ENCODE measurements at places on chromosomes 7 and 10.
A peak's percentile ranks its signal among the peaks of the same experiment; 100 is the strongest.

- no peak for DNase-seq
Measured at GRCh38 chr7:38169847-38170246, 8.2 kb upstream of the STARD3NL start.

DNA sequence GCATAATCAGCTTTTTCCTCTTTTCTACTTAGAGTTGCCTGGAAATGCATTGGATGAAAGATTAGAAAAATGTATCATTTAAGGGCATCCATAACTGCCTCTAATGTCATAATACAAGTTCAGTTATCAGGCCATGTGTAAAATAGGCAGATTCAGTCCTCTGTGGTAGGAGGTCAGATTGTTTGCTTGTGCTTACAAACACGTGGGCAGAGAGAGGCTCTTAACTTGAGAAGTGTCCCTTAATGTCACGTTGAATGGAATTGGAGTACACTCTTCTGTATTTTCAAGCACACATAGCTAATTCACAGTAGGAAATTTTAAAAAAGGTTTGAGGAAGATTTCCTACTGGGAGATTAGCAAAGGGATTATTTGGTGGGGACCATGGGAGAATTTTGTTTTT lies 359.8 kb upstream of the MTPN start:
- no peak for DNase-seq

- peak; percentile 3 for DNase-seq
Measured at GRCh38 chr10:120942806-120943413, 91.7 kb downstream of the WDR11 start.

DNA sequence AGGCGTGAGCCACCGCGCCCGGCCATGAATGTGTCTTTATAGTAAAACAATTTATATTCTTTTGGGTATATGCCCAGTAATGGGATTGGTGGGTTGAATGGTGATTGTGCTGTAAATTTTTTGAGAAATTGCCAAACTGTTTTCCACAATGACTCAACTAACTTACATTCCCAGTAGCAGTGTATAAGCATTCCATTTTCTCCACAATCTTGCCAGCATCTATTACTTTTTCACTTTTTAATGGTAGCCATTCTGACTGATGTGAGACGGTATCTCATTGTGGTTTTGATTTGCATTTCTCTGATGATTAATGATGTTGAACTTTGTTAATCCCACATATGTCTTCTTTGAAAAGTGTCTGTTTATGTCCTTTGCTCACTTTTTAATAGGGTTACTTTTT lies 1187.9 kb downstream of the XPNPEP1 start:
- no peak for DNase-seq

GRCh38 chr10:44906486-44906885 lies 4.7 kb upstream of the TMEM72 start:
- no peak for DNase-seq

DNA sequence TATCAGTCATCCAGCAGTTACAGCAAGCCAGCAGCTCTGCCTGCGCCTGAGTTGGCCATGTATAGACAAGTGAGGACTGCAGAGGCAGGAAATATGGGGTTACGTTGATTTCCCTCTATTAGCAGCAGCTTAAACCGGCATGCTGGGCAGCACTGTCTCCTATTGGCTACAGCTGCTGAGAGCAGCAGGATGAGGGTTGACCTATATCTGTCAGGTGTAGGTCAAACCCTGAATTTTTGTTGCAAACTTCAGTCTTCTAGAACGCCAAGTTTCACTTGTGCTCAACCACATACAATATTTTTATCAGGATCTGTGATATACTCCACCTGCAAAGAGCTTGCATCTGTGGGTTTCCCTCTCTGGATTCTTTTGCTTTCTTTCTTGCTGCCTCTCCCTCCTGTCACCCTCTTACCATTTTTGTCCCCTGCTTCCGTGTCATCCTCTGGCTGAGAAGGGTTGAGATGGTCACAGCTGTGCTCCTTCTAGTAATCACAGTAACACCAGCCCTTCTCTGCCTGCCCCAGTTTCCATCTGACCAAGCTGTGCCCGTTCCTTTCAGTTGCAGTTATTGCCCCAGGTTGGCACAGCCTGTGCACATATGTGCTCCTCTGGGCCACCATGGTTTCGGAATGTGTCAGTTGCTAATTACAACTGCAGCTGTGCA lies 23.8 kb upstream of the GLCCI1 start:
- no peak for DNase-seq

DNA sequence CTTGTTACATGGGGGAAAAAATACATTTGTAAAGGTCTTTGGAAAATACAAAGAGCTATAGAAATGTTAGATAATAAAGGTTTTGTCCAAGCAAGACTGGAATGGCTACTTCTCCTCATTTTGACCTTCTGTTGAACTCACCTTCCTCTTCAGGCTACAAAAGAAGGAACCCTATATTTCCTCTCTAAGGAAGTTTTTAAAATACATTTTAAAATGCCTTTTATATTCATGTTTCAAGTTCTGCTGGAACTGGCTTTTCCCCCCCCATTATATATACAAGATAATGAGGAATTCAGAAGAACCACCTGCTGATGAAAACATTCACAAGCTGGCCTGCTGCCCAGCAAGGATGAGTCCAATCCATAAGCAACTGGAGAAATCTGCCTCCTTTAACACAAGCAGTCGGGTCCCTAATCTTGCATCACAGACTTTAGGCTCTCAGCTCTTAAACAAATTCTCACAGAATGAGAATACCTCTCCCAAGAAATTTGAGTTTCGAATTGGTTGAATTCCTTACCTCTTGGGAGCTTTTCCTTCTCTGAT lies 44.6 kb downstream of the MTERF1 start:
- DNase-seq: no peak

DNA sequence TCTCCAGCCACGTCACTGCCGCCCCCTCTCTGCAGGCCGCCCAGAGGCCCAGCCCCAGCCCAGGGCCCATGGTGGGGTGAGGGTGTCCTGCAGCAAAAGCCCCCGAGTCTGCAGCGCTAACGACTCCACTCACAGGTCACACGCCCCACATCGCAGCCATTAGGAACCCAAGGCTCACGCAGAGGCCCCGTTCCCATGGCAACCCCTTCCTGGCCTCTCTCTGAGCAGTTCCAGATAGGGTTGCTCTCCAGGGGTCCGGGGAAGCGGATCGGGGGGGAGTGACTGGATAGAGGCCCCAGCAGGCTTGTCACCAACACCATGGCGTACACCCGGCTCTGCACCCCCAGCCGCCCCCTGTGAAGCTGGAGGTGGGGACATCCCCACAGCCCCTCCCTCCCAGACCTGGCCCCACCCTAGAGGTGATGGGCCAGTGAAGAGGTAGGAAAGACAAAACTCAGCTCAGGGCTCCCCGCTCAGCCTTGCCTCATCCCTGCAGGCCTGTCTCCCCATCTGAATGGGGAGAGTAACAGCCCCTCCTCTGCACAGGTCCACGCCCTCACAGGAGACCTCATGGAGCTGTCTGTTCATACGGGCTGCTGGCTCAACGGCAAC lies 41.2 kb downstream of the TNRC18 start:
- no peak for DNase-seq

- DNase-seq: no peak
Measured at GRCh38 chr7:29254591-29254990, 60.0 kb downstream of the CHN2 start.

DNA sequence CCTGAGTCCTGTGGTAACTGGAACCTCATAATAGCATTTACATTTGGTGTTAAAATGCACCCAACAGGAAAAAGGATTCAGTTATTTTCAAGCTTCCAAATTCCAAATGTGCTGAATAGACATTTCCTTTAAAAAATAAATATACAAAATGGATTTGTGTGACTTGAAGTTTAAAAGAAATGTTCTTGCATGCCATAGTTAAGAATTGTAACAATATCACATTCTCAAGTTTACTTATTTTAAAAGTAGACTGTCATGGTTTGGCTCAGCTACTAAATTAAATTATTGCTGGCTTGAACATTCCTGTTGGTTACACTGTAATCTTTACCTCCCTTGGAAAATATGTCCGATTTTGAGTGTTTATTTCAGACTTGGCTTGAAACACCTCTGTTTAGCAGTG lies 31.5 kb downstream of the BICC1 start:
- no peak for DNase-seq

DNA sequence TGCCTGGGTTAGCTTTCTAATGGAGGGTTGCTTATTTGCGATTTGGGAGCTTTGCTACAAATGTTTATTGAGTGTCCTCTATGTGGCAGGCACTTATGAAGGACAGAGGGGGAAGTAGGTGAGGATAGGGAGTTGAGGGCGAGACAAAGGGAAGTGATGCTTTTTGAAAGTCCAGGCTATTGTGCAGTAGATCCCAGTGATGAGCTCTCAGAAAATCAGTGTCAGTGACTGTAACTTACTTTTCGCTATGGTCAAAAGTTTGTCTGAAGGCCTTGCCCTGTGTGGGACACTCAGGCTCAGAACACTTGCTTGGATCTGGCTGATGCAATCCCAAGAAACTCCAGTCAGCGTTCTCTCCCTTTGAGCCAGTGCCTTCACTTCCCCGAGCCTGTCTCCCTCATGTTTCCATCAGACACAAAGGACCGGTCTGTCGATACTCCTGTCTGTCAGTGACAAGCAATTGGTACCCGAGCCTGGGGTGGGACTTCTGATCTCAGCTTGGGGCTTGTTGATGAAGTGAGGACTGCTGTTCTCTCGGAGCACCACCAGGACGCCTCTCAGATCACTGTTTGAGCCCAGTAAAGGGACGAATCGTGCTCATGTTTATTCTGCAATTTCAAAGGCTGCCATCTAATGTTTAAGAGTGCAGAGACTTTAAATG lies 63.1 kb upstream of the SORCS3 start:
- DNase-seq: no peak

GRCh38 chr7:100895956-100896731 lies 456 bp upstream of the ACHE start:
- no peak for DNase-seq

DNA sequence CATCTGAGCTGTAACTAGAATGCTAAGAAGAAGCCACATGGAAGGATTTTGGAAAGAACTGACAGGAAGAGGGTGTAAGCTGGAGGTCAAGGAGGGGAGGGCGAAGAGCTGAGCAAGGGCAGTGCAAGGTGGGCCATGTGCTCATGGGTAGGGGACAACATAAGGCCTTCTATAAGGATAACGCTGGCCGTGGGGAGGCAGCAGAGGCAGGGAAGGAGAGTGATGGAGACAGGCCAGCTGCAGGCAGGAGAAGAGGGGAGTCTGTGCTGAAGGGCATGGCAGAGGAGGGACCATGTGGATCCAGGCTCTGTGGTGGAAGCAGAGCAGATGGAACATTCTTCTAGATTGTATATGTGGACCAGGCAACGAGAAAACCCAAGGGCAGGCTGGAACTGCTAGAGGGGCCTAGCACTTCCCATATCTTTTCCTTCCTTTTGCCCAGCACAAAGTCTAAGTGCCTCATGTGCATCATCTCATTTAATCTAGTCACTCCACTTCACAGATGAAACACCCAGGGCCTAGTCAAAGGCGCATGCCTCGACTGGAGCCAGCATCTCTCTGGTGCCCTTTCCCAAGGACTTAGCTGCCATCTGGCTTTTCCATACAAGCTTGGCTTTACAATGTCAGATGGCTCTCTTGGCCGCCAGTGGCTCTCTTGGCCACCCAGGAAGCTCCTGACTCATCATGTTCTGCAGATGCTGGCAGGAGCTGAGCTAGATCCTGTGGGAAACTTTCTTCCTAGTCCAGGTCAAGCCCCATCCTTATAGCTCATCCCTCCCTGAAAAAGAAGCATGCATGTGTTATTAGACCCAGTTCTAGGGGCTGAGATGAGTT lies 6.6 kb downstream of the LRRC18 start:
- no peak for DNase-seq

DNA sequence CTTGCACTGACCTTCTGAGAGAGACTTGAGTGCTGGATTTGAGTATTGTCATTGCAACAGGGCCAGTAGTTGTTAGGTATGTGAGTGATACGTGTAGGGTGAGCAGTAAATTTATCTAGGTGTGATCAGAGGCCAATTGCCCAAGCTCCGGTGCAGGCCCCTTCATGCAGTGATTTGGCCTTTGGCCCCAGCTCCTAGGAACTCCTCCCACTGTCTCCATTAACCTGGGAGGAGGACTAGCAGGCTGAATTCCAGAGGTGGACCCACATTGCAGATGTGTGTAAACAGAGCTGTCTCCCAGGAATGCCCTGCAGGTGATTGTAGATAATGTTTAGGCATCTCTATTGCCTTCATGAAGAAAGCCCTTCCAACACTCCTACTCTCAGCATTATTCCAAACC lies 19.5 kb downstream of the TCF7L2 start:
- DNase-seq: no peak

DNA sequence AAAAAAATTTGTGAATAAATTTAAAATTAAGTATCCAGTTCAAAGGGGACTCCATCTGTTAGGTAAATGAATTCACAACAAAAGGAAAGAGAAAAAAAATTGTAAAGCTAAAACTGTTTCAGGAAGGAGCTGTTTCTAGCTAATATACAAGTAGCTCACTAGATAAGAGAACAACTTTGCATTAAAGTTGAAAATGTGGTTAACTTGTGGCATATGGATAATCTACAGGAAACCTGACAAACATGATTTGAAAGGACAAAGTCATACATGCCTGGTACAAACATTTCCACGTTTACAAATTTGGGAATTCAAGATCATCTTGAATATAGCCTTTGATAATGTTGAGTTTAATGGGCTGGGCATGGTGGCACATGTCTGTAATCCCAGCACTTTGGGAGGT lies 8.9 kb downstream of the NT5C3A start:
- DNase-seq: no peak

GRCh38 chr7:150992051-150992640 lies 1.3 kb downstream of the NOS3 start:
- no peak for DNase-seq

DNA sequence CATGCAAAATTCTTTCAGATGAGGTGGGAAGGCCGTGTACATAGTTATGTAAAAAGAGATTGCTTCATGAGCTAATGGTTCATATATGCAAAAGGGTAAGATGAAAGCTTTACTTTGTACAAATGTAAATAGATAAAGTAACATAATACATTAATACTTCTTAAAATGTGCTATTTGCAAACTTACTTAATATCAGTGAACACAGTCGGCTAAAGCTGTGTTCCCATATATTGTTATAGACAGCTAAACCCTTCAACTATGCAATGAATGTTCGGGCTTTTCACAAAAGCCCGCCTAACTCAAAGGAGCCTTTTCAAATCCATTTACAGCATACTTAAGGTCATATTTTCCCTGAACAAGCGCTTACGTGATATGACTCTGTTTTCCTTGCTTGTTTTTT lies 340.6 kb upstream of the GALNT17 start:
- no peak for DNase-seq

DNA sequence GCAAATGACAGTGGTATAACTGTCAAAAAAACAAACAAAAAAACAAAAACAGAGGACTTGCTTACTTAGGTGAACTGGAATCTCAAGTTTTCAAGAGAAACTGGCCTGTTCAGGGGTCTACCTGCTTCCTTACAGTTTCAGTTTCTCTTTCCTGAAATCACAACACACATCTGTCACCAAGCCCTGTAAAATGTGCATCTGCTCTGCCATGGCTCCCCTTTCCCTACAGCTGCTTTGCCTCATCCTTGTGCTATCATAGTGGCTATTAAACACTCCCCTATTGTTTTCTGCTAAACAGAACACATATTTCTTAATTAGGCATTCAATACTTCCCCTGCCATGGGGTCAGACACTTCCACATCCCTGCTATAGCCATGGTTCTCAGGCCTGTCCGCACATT lies 37.6 kb downstream of the CPED1 start:
- DNase-seq: no peak
